AG08396 (cell line): ENCODE measurements at places on chromosomes 5 and 9.

DNA sequence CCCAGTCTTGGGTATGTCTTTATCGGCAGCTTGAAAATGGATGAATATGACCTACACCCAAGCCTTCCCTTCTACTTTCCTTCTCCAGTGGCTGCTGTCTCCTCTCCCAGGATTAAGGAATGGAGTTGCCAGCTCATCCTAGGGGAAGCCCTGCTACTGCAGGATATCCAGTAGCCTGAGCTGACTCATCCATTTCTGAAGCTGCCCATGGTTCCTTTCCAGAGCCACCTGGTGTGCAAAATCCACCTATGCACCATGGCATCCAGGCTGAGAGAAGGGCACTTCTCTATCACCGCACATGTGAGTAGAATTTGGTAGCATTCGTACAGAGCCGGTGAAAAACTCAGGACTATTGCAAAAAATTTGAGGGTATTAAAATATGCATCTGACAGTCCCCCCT is 290.8 kb downstream of the YTHDC2 start:
- no peak for DNase-seq

GRCh38 chr9:137357166-137357565 is 55.1 kb upstream of the NRARP start:
- no peak for DNase-seq

GRCh38 chr9:128145536-128145935 is 3.7 kb upstream of the LCN2 start:
- DNase-seq, result no peak

DNA sequence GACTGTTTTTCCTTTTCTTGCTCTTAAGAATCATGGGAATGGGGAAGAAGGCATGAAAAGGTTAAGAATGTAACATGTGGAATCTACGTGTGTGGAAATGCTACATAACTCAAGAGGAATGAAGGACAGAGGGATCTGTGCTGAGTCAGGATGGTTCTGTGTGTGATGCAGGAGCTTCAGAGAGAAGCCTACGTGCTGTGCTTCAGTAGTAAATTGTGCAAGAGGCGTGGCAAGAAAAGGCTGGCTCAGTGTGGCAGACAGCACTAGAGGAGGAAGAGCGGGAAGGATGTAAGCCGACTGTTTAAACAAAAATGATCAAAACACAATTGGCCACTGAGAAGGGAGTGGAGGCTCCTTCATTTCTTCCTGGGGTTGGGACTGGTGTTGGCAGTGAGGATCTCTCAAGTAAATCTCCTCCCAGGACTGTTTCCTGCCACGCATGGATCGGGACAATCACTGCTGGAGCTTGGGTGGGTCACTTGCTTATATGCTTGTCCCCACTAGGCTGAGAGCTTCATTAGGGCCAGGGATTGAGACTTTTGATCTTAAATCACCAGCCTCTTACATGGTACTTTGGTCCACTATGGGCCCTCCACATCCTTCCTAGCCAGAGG is 59.4 kb upstream of the BASP1 start:
- peak; percentile 75 for DNase-seq

DNA sequence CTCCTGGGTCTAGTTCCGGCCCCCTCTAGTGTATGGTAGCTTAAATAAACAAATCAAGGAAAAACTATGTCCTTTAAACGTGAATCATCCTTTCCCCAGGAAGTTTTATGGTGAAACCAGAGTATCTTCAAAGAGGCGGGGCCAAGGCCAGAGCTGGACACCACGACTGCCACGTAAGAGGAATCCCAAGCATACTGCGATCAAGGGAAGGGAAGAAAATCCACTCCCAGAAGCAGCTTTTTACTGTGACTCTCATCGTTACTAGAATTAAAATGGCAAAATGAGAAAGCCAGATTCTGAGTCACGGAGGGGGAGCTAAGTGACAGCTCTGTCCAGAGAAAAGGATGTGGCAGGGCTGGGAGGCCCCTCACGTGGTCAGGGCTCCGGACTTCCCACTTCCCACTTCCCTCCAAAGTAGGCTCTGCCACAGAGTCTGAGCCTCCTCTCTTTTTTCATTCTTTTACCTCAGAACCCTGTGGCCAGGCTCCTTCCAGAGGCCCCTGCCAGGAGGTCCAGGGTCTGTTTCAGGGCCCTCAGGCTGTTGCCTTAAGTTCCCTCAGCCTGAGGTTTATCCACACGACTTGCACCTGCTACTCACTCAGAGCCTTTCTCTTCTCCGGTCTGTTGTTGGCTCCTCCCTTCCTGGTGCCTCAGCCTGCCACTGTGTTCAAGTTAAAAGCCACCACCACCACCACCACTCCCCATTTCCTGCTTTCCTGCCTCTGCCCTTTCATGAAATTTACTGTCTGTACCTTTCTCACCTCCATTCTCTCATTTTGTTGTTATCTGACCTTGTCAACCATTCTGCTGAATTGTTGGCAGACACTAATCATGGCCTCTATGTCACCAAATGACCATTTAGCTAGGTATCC is 1.4 kb upstream of the GLRX start:
- peak; percentile 80 for DNase-seq

DNA sequence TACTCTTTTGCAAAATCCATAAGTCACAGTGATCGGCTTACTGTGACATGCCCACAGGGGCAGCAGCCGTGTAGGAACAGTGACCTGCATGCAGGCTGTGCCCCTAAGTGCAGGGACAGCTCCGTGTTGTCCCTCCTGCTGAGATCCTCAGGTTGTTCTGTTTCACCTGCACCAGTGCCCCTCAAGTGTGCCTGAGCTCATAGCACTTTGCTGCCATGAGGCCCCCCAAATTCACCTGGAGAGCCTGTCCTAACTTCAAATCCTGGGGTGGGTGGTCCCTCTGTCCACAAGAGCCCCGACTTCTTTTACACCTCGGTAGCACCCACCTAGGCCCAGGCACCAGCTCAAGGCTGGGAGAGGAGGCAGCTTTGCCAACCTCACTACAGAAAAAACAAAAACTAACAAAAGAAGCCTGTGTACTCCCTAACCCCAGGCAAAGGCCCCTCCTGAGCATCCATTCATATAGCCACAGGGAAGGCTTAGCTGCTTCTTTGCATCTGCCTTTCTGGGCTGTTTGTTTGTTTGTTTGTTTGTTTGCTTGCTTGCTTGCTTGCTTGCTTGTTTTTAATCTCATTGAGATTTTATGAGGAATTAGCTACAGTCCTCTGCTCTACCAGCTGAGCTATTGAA is 214.5 kb downstream of the AUH start:
- no peak for DNase-seq

GRCh38 chr9:134379831-134380365 is 53.6 kb downstream of the RXRA start:
- DNase-seq, result no peak

DNA sequence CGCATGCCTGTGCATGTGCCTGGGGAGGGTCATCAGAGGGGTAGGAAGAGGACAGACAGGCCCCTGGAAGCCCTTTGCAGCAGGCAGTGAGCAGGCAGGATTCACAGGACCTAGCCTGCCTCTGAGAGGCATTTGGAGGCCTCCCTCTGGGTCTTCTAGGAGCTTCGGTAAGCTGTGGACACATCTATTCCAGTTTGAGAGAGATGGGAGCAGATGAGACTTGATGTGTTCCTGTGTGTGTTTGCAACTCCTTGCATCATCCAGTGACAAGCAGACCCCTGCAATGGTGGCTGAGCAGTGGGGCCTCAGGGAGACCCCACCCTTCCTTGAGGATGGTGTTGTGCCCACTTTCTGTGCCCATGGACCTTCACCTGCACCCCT is 64.0 kb downstream of the GADD45G start:
- no peak for DNase-seq

- DNase-seq, result no peak
These were observed 306.2 kb upstream of the RIOK2 start for GRCh38 chr5:97489010-97489840.

GRCh38 chr9:132201139-132201538 is 39.3 kb downstream of the NTNG2 start:
- DNase-seq, result no peak

- DNase-seq, result no peak
These were observed 103.2 kb downstream of the VAV2 start for GRCh38 chr9:133888809-133889491.

GRCh38 chr9:113042884-113043657 is 13.5 kb downstream of the ZFP37 start:
- no peak for DNase-seq

DNA sequence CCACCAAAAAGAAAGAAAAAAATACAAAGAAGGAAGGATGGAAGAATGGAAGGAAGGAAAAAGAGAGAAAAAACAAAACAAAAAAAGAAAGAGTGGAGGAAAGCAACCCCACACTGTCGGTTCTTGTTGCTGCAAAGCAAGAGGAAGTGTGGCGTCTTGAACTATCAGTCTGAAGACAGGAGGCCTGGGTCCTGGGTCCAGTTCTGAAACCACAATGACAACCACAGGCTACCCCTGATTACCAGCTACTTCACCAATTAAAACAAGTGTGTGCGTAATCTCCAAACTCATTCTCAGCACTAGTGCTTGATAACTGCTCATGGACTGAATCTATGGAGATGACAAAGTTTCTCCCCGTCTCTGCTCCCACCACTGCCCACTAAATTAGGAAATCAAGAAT is 93.7 kb downstream of the RASEF start:
- no peak for DNase-seq

DNA sequence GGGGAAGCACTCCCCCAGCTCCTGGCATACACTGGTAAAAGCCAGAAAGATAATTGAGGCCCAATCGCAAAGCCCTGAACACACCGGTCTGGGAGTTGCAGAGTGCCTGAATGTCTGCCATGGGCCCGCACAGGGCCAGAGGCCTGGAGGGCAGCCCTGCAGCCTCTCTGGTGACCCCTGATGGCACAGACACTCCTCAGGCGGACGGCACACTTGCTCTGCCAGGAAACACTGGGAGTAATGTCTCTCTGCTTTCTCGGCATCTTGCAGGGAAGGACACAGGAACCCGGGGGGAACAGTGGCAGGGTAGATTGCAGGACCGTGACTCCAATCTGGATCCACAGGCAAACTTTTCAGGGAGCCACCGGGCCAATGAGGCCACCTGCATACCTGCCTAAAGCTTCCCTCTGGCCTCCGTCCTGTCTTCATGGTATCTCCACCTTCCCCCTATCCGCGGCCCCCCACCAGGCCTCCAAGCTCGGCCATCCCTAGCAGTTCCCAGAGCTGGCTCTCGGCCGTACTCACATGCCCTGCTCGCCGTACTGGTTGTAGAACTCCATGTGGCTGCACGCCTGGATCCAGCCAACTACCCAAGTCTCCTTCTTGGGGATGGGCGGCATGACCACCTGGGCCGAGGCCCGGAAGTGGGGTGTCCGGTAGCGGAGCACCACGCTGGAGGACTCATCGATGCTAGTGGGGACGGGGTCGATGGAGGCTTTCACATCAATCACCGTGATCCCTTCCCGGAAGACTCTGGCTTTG is 797 bp downstream of the FAM78A start:
- DNase-seq, result no peak

DNA sequence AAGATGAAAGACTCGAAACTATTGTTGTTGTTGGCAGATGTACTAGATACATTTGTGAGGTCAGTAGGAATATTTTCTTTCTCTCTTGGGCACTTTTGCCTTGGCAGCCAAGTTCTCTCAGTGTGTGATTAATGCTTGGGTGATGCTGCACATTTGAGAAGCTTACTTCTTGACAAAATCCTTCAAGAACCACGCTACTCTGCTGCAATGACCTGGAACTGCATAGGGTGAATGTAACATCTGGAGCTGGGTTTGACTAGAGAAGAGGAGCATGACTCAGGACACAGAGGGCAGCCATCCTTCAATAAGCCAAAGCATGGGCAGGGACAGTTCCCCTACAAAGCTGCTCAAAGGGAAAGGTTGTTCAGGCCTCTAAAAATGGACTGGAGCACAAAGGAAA is 75.5 kb upstream of the PUM3 start:
- no peak for DNase-seq

- DNase-seq, result no peak
These were observed 203.9 kb upstream of the CDH9 start for GRCh38 chr5:27242258-27242626.

DNA sequence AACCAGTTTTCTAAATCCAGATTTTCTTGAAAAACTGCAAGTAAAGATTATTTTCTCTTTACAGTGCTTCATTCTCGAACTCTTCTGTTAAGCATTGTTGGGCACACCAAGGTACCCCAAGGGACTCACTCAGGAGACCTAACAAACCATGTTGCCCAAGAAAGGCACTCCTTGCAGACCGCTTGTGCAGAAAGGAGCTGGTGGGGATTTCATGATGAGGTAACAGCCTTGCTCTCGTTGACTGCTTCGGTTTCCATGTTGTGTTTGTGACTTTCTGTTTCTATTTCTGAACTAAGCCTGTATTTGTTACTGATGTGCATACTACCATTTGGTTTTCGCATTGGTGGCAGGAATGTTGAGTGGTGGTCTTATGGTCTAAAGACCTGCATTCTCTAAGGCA is 266.6 kb upstream of the DAP start:
- DNase-seq, result no peak

DNA sequence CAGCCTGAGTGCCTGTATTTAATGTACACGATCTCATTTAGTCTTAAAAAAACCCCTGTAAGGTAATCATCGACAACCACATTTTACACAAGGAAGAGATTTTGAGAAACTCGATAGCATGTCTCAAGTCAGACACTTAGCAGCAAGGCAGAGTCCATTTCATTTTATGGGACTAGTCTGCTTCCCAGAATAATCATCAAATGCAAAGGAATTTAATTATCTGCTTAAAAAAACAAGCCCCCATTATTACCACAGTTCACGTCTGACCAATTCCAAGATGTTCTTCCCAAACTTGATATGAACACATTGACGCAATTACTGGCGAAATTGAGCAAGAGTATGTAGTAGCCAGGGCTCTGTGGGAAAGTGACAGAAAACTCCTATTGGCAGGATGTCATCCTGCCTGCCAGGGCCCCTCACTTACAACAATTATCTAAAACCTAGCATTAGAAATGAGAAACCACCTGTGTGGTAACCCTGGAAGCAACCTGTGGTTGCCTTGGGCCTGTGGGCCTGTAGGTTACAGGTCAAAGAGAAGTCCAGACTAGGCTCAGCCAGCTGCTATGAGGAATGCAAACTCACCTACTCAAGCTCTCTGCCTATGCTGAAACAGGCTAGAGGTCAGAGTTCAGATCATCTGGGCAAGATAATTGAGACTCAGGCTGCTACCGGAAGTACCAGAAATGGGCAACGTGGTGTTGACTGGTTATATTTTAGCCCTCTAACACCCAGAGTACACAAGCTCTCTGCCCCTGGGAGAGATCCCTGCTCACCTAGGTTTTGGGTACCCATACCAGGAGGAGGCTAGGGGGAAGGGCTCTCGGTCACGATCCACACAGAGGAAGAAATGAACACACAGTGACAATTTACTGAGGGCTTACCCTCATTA is 1.6 kb downstream of the B4GALT1 start:
- DNase-seq, result no peak

DNA sequence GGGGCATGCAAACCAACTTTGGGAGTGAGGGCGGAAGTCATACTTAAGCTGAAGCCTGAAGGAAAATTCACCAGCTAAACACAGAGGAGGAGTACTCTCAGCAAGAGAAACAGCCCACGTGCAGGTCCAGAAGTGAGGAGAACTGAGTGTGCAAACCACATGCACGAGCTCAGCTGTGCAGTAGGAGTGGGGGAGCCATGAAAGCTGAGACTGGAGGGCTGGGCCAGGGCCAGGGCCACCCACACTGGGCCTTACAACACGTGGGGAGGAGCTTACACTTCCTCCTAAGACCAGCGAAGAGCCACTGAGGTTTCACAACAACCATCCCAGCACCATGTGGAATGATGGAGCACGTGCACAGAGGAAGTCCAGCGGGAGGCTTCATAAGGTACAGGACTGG is 9.3 kb upstream of the WWC1 start:
- peak; percentile 56 for DNase-seq

GRCh38 chr5:159912033-159912800 is 4.1 kb upstream of the ADRA1B start:
- DNase-seq, result peak; percentile 61
